ENCODE measurements at places on chromosomes 4 and X.

DNA sequence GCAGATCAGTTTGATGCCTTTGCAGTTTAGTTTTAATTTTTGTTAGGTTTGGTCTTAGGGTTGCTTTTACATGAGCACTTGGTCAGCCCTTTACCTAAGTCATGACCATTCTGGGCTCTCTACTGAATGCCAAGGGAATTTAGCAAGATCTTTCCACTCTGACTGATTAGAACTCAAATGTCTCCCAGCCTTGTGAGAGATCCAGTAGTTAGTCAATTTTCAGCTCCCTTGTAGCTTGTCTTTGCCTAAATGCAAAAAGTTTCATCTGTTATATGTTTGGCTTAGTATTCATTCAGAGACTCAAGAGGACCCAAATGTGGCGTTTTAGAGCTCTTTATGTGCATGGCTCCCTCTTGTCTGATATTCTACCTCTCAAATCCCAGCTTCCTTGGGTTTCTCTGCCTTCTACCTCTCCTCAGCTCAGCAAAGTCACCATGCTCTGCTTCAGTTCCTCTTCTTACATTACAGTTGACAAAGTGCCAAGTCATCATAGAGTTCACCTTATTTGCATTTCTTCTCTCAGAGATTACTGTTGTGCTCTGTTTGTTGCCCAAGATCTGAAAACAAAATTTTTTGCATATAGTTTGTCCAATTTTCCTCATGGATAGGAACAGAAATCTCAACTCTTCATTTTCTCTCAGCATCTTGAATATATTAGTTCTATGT is 17.5 kb upstream of the JAKMIP1 start:
- no peak for DNase-seq

DNA sequence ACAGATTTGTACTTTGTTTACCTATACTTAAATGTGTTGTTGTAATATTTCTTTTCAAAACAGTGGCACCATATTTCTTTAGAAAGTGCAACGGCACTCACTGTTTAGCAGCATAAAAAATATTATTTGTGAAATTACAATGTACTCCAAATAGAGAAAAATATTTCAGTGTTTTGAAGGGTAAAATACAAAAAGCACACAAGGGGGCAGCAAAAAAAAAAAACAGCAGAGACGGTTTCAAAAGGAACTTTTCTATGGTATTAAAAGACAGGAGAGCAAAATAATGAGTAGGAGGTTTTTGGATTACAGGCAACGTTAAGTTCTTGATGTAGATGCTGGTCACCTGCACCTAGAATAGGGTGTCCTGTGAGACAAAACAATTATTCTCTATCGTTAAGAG is 2.0 kb downstream of the NUDT11 start:
- no peak for DNase-seq

DNA sequence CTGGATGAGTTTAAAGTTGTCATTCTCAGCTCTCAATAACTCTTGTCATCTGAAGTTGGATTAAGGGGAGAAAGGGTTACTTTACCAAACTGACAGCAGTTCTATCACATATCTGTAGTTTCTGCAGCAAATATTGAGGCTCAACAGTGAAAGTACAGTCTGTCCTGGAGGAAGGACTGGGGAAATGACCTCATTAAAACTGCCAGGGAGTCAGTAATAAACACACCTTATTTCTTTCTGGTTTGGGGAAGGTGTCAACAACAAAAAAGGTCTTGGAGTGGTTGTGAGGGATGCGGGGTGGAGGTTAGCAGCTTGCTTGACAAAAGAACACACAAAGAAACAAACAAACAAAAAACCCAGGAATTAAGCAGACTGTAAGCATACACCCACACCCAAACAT is 1418.0 kb downstream of the STIM2 start:
- DNase-seq = no peak

GRCh38 chr4:156705311-156705710 is 266.3 kb downstream of the PDGFC start:
- DNase-seq = no peak

DNA sequence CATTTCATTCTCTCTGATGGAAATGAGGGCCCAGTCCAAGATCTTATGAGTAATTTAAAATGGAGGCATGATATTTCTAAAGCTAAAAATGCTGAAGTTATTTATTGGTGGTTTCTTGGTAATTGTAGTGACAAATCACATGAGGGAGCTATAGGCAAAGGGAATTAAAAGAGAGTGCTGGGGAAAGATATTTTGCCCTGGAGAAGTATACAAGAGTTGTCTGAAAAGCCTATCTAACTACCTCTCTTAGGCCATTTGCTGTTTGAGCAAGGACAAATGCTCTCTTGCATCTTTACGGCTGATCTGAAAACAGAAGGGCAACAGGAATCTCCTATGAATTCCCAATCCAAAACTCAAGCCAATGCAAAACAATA is 89.4 kb downstream of the FMR1NB start:
- no peak for DNase-seq

GRCh38 chr4:32102896-32103295 is 1382.7 kb downstream of the PCDH7 start:
- no peak for DNase-seq

GRCh38 chr4:15034071-15034764 is 31.9 kb downstream of the CPEB2 start:
- no peak for DNase-seq

GRCh38 chrX:100680756-100681155 is 36.8 kb downstream of the SRPX2 start:
- DNase-seq = no peak

Measured in NCI-H748 treated with DMSO at 0.1 percent for 48 hours (cell line).